Liver (tissue), 10 donors: ENCODE measurements at places on chromosomes 3 and 15.

GRCh38 chr15:99473981-99474906, 91.5 kb upstream of the MEF2A start:
- no peak for DNase-seq
- no peak overlapping the region for H3K4me3 ChIP-seq

DNA sequence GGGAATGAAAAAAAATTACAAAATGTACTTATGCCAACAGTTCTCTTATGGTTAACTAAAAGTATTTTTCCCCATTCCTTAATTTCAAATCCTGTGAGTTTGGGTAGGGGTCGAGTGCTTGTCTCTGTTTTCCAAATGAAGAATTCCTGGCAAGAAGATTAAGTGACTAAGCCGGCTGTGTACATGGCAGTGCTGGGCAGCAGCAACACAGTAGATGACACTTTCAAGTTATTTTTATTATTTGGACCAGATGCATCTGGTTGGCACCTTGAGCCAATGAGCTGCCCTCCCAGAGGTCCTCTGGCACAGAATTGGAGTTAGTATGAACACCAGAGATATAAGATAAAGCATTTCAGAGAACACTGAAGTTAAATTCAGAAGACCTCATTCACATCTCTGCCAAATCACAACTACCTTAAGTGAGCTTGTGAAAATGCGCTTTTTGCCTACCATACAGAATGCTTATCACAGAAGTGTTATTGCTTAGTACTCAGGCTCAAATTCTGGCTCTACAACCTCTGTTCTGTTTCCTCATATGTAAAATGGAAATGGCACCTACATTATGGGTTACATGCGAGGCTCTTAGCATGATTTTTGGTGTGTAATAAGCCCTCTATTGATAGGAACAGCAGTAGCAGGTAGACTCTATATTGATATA, 256.9 kb downstream of the UBE2E2 start:
- no peaks in the 10 kb centered on the region for H3K4me1 ChIP-seq
- H3K27ac ChIP-seq: no peak overlapping the region
- no peaks in the 10 kb centered on the region for H3K36me3 ChIP-seq
- DNase-seq: no peak

DNA sequence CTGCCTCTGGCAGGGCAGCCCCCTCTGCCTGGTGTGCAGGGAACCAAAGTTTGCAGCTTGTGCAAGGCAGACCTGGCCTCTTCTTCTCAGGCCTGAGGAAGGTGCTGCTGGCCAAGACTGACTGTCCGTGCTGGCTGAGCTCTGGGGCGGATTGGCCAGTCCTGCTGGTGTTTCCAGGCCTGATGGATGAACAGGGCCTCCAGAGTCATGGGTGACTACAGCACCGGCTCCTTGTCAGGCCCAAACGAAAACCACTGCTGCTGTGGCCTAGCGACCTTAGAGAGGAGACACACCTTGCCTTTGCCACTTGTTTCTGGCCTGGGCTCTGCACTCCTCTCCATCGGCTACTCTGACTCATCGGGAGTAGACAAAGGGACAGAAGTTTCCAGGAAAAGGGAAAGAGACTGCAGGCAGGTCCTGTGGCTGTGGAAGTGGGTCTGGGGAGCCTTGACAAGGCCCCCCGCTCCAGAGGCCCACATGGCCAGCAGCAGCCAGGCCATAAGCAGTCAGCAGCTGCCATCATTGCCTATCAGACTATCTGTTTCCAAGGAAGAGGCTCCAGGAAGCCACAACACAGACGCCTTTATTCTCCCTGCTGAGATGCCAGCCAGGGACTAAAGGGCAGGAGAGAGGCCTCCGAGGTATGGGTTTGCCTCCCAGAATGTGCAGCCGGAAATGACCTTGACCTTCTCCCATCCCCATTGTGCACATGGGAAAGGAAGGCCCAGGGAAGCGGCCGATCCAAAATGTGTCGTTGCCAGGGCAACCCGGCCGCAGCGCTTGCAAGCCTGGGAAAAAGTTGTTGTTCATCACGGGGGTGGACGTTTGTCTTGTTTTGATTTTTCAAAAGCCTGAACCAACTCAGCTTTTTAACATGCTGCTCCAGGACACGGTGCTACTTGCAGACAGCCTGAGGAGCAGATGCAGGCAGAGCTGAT, 160.5 kb downstream of the CHSY1 start:
- H3K36me3 ChIP-seq: no peaks in the 10 kb centered on the region
- no peaks in the 10 kb centered on the region for H3K27me3 ChIP-seq
- no peaks in the 10 kb centered on the region for H3K4me1 ChIP-seq
- H3K4me3 ChIP-seq: no peak overlapping the region

DNA sequence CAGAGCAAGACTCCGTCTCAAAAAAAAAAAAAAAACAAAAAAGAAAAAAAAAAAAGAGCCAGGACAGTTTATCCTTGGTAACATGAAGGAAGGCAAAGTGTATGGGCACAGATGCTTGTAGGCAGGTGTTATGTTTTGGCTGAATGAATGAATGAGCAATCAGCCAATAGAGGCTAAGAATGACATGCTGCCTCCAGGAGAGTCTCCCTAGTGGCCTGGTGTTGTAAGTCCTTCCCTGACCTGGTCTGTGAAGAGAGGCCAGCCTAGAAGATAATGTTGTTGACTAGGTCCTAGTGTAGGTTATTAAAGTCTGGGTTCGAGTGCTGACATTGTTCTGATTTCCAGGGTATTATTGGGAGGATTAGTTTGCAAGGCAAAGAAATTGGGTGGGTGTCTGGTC, 24.9 kb downstream of the GYG1 start:
- DNase-seq: no peak
- no peaks in the 10 kb centered on the region for H3K4me1 ChIP-seq
- H3K4me3 ChIP-seq: no peak overlapping the region
- peaks cover 12% of the 10 kb centered on the region for H3K36me3 ChIP-seq
- H3K27ac ChIP-seq: no peak overlapping the region
